Stimulated activated CD8-positive, alpha-beta memory T cell treated with anti-CD3 and anti-CD28 coated beads, Interleukin-7, amount 100 ng/mL, for 1 hour (primary cell): ENCODE measurements at places on chromosomes 6 and 20.

GRCh38 chr6:53659458-53659857 lies 6.1 kb downstream of the KLHL31 start:
- DNase-seq: no peak

DNA sequence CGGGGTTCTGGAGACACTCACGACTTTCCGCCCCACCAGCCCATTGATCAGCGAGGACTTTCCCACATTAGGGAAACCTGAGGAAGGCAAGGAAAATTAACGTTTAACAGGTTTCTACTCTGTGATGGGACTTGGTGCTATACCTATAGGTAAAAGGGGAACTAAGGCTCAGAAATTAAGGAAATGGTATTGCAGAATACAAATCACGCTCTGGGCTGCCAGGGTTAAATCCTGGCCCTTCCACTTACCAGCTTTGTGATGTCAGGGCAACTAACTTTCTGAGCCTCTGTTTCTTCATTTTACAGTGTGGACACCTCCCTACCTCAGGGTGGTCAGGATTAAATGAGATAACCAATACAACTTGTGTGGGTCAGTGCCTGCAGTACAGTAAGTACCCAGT lies 8.8 kb downstream of the GNL1 start:
- DNase-seq: no peak

GRCh38 chr6:169640983-169641382 lies 60.8 kb downstream of the WDR27 start:
- no peak for DNase-seq

DNA sequence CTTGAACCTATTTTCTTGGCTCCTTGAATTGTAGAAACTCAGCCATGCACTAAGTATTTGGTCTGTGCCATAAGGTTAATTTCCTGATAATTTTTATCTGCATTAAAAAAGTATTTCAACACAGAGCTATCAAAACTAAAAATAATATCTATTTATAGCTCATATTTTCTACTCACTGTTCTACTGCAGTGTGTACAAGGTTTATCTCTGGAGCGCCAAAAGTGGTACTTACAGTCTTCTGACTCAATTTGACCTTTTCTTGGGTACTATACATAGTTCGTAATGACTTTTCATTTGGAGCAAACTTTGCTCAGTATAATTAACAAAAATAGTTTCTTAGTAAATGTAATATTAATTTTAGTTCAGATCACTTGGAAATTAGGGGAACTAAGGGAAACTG lies 69.2 kb downstream of the IRAK1BP1 start:
- DNase-seq: no peak

DNA sequence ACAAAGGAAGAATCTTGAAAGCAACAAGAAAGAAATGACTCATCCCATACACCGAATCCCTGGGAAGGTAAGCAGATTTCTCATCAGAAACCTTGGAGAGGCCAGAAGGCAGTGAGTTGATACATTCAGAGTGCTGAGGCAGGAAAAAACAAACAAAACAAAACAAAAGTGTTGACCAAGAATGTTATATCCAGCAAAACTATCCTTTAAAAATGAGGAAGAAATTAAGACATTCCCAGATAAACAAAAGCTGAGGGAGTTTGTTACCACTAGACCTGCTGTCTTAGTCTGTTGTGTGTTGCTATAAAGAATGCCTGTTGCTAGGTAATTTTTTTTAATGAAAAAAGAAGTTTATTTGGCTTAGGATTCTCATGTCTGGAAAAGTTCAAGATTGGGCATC lies 33.7 kb upstream of the PPP1R3G start:
- no peak for DNase-seq

DNA sequence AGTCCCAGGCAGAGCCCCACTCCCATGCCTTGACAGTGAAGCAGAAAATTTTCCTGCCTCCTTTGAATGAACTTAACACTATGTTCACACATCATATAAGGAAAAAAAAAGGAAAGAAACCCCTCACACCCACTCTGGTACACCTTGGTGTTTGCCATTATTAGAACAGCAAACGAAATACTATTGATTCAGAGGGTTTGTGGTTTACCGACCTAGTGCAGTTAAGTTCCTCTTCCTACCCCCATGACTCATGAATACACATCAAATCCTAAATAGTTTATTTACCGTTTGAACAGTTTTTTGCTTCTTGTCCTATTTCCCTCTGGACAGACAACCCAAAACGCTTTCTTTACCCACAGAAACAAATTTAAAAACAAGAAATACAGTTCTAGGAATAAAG lies 237.7 kb downstream of the FOXA2 start:
- DNase-seq: no peak

GRCh38 chr6:157216570-157216969 lies 106.7 kb downstream of the TMEM242 start:
- DNase-seq: no peak

- DNase-seq: peak; percentile 40
These were observed at the start of gene CRYBG1 for GRCh38 chr6:106360410-106360988. Gene CRYBG1, plus strand, starts transcription at chr6:106360717. Its CDS starts 192 bp downstream, at chr6:106360909.

DNA sequence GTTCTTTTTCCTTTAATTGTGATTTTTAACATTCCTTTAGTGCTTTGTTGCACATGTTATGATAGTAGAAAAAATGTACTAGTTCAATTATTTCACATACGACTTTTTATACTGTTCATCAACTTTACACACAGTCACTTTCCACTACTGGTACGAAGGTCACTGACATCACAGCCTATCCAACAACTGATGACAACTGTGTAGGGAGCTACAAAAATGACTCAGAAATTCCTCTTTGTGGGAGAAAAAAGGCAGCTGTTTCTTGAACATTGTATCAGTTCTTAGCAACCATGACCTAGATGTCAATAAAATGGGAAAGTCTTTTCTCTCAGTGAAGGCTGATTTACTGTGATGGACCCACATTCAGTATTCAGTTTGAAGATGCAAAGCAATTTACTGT lies 7.0 kb upstream of the ID4 start:
- DNase-seq: no peak

DNA sequence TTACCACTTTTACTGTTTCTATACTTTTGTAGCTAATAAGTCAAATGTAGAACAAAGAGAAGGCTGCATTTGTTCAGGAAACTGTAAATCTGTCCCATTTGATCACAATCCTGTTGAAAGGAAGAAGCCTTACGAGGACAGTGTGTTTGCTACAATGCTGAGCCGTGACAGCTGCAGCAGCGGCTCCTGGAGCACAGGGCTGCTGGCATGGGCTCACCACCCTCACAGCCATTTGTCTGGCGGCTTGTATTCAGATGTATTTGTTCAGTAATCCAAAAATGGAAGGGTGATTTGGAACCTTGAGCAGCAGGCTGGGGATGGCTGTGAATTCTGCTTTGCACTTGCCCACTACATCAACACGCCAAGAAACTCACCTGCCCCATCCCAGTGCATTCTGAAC lies 5.7 kb downstream of the TUBB2A start:
- DNase-seq: no peak

DNA sequence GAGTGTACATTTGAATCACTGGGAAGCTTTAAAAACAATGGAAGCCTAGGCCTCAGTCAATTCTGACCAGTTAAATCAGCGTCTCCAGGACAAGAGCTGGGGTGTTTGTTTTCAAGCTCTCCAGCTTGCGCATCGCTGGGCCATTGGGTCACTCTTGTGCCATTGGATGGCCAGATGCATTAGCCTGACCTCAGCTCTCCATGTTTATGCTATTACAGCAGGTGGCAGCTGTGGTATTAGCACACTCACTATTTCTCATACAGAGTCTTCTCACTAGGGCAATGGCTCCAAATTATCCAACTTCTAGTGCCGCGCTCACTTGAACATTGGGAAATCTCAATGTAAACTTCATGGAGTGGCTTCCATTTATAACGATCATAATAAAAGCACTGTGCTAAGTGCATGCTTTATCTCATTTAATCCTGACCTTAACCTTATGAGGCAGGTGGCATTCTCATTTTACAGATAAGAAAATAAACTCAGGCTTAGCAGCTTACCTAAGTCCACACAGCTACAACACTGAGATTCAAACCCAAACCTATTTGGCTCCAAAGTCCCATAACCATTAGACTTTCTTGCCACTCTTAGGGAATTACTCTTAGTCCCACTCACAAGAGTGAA lies 108.8 kb downstream of the PPP1R14C start:
- no peak for DNase-seq

DNA sequence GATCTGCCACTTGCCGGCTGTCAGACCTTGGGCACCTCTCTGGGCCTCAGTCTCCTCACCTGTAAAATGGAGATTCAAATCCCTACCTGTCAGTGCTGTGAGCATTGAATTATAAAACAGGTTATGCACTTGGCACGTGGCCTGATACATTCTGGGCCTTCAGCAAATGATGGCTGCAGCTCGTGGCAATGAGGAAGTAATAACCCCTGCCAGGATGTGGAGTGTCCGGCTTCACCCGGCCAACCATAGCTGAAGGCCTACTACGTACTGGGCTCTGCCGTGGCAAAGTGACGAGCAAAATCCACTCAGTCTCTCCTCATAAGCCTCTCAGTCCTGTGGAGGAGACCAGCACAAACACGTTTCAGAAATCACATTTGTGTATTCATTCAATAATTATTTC lies 10.9 kb upstream of the VSTM2L start:
- DNase-seq: no peak

- DNase-seq: no peak
These were observed 626.1 kb downstream of the COL12A1 start for GRCh38 chr6:74579794-74580193.

DNA sequence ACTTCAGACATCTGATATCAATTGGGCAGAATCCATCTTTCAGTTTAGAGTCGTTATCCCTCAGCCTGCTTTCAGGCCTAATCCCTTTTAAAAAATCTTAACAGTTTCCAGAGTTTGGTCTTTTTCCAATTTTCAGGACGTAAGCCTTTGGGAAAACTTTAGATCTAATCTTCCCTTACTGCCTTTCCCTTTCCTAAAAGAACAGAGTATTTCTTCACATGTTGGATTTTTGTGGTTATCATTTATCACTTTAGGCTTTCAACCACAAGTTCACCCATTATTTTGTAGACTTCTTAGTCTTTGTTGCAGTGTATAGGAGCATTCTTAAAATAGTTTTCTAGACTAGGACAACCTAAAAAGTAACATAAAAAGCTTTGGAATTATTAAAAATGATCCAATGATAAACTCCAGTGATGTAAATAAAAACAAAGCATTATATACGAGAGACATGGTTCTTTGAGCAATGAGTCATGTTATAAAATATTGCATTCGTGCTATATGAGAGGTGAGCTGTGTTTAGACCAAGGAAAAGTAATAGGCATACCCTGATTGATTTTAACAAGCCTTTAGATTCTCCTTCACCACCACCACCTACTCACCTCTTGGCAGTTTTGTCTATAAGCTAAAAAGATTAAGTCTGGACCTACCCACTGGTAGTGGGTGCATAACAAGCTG lies 90.4 kb upstream of the MCHR2 start:
- no peak for DNase-seq

DNA sequence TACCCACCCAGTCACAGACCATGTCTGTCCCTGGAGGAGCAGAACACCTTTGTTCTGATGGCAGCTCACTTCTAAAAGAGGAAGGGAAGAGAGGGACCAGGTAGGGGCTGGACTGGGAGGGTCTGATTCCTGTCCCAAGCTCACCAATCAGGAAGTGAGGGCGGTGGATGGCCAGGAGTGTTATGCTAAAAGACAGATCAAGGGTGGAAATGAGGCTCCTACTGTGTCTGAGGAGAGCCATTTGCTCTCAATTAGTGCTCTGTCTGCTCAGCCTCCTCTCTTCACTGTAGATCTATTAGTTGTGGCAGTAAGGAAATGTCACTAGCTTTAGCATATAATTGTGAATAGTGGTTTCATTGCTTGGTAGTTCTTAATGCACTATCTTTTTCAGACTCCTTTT lies 72.5 kb downstream of the ARMC2 start:
- DNase-seq: no peak

GRCh38 chr6:6505111-6505510 lies 83.4 kb upstream of the LY86 start:
- DNase-seq: no peak

- DNase-seq: no peak
These were observed 49.1 kb downstream of the CEP85L start for GRCh38 chr6:118602300-118602699.

DNA sequence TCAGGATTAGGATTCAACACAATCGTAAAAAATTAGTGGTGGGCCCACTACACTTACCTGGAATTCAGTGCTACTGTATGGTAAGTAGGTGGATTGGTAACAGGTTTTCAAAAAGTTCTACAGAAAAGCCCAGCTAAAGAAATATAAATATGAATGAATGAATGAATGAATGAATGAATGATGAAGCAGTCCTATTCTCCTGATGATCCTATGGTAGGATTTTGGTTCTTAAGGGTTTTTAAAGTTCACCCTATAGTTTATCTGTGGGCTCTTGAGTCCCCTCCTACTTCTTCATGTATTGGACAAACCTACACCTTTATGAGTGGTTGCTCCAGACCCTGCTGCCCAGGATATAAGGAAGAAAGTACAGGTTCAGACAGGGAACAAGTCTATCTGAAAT lies 89.5 kb upstream of the HEY2 start:
- DNase-seq: no peak

DNA sequence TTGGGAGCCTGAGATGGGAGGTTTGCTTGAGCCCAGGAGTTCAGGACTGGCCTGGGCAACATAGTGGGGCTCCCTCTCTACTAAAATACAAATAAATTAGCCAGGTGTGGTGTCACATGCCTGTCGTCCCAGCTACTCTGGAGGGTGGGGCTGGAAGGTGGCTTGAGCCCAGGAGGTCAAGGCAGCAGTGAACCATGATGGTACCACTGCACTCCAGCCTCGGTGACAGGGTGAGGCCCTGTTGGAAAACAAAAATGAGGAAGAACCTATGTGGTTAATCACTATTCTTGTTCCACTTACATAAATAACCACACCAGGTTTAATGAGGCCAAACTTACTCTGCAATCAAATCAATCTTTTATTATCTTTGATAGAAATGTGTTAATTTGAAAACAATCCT lies 5.4 kb downstream of the PPDPF start:
- DNase-seq: no peak

GRCh38 chr6:18883851-18884250 lies 496.7 kb downstream of the RNF144B start:
- no peak for DNase-seq

GRCh38 chr6:51830666-51831065 lies 256.7 kb downstream of the PKHD1 start:
- no peak for DNase-seq

- DNase-seq: no peak
These were observed 40.5 kb downstream of the ADGRB3 start for GRCh38 chr6:68675548-68675947.

DNA sequence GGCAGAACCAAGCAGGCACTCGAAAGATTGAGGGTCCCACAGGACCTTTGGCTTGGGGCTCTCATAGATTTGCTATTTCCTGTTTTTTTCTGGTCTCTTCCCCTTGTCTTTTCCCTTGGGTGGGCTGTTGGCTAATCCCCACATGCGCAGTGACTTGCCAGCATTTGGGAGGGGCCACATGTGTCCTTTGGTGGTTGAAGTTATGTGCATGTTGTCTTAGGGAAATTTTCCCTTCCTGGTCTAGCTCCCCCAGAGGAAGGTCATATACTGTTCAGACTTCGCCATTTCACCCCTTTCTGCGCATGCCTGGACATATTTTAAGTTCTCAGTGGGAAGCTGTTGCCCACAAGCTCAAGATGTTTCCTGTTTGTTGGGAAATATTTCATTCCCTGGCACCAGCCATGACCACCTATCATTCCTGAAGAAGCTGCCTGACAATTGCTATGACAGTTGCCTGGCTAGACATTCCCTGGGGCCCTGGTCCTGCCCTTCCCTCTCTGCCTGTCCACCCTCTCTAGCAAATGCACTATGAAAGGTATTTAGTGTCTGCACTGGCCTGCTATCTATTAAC lies 156.2 kb upstream of the THBS2 start:
- DNase-seq: no peak
